Suprapubic skin (tissue), 4 donors: ENCODE measurements at places on chromosomes 4 and X. TPM values are rescaled to one million over a fixed set of nuclear protein-coding genes. Genes with fewer than 3 reads are reported as not detected.

The CD38 gene
- total RNA-seq = 0.40 TPM

The NEXMIF gene
- 1.7 TPM for total RNA-seq

The NCAPG gene
- 3.1 TPM for total RNA-seq

The MAGEA2 gene
- not detected for total RNA-seq

The AMER1 gene
- 8.0 TPM for total RNA-seq

The MAGEA4 gene
- not detected for total RNA-seq

The UGT2B17 gene
- total RNA-seq = not detected

The PAGE1 gene
- total RNA-seq = not detected

The C4orf36 gene
- total RNA-seq = 0.83 TPM

The SRPX gene
- 18.4 TPM for total RNA-seq

The COX7B2 gene
- total RNA-seq = not detected

The PCDH19 gene
- 1.8 TPM for total RNA-seq

The GLUD2 gene
- 2.0 TPM for total RNA-seq

The UVSSA gene
- 25.9 TPM for total RNA-seq

The GAR1 gene
- total RNA-seq = 15.4 TPM

The ZNF157 gene
- total RNA-seq = 0.40 TPM

The PF4V1 gene
- not detected for total RNA-seq

The PAGE2 gene
- total RNA-seq = not detected

The ASB9 gene
- 0.49 TPM for total RNA-seq

The RPS6KA6 gene
- 4.2 TPM for total RNA-seq

The ANK2 gene
- total RNA-seq = 8.1 TPM

The MAML3 gene
- 25.8 TPM for total RNA-seq

The AFM gene
- total RNA-seq = not detected

The ARAP2 gene
- 88.2 TPM for total RNA-seq

The MAOB gene
- total RNA-seq = 2.3 TPM

The GAGE2A gene
- not detected for total RNA-seq

The MXRA5 gene
- total RNA-seq = 14.5 TPM

The JAKMIP1 gene
- total RNA-seq = not detected

The SNX25 gene
- 39.3 TPM for total RNA-seq

The SLC10A7 gene
- 10.1 TPM for total RNA-seq

The PRKG2 gene
- 2.5 TPM for total RNA-seq

The DGKK gene
- total RNA-seq = not detected

The PNMA5 gene
- total RNA-seq = not detected

The TAB3 gene
- 29.3 TPM for total RNA-seq

The VBP1 gene
- total RNA-seq = 26.7 TPM

The VCX3A gene
- not detected for total RNA-seq

The HTRA3 gene
- total RNA-seq = 22.5 TPM

The TRIM60 gene
- not detected for total RNA-seq

The PPP1R2C gene
- not detected for total RNA-seq
